ENCODE measurements at places on chromosomes 12 and 14.

DNA sequence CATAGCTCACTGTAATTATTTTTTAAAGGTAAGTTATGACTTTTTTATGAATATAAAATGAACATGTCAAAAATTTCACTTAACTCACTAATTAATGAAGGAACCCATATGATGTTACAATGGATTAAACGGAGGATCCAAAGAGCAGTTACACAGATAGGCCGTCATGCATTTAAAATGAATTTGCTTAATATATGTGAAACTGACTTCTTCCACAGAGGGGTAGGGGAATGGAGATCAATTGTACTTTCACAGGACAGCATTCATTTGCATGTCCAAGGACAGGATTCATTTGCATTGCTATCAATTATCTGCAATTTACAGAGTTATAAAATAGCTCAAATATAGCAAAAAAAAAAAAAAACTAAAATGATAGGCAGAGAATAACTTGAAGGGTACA, 6.6 kb upstream of the CRY1 start:
- DNase-seq: no peak

GRCh38 chr12:104167519-104168458, 29.8 kb upstream of the NFYB start:
- DNase-seq: no peak

DNA sequence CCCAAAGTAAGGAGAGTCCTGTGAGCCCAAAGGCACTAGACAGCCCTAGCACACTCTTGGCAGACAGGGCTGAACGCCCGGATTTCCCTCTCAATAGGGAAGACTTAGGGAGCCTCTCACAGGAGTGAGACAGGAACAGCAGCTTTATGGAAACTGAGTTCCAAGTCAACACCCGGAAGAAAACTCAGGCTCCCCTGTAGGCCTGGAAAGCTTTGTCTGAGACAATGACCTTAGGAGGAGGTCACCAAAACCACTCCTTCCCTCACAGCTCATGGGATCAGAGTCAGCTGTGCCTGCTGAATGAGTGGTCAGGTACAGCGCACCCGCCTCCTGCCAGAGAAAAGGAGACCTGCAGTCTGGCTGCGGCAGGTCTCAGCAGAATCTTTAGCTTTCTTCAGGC, 229.5 kb downstream of the CACNA1C start:
- DNase-seq: peak; percentile 62

GRCh38 chr12:20390846-20391245, 22.5 kb downstream of the PDE3A start:
- no peak for DNase-seq

DNA sequence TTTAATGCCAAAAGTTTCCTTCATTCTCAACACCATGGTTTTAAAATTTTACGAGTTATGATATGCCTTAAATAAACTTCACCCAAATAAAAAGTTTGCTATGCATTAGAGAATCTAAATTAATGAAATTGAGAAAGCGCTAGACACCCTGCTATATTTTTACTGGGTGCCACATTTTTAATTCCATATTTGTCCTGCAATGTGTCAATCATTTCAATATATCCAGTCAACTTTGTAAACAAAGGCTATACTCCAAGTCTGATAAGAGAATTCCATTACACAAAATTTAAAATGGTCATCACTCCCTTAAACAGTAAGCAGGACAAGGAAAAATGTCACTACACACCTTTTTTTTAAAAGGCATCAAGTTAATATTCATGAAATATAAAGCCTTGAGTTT, 1.9 kb downstream of the PPP1R12A start:
- DNase-seq: no peak

DNA sequence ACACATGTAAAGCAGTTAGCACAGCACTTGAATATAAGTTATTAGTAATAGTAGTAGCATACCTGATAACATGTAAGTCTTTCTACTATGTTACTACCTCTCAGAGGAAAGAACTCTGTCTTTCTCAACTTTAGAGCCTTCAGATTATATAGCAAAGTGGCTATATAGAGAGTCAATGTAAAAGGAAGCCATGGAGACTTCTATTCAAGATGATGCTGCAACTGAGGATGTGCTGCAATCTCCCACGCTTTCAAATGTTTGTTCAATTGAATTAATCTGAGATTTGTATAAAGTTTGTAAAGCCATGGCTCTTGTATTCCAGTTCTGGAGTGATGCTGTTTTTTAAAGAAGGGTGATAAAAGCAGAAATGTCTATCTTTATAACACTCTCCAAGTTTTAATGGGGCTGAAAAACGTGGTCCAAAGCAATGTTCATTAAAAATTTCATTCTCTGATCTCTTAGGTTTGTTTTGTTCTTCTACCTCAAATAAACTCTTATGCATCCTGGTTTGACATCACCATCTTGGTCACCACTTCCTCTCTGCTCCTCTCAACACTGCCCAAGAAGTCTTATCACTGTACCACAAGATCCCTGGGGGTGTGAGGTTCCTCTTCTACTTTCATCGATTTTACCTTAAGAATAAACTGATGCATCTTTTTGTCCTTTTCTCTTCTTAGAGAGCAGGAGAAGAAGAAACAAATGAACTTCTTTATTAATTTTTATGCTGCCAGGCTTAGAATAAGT, 40.6 kb downstream of the C12orf42 start:
- DNase-seq: no peak

DNA sequence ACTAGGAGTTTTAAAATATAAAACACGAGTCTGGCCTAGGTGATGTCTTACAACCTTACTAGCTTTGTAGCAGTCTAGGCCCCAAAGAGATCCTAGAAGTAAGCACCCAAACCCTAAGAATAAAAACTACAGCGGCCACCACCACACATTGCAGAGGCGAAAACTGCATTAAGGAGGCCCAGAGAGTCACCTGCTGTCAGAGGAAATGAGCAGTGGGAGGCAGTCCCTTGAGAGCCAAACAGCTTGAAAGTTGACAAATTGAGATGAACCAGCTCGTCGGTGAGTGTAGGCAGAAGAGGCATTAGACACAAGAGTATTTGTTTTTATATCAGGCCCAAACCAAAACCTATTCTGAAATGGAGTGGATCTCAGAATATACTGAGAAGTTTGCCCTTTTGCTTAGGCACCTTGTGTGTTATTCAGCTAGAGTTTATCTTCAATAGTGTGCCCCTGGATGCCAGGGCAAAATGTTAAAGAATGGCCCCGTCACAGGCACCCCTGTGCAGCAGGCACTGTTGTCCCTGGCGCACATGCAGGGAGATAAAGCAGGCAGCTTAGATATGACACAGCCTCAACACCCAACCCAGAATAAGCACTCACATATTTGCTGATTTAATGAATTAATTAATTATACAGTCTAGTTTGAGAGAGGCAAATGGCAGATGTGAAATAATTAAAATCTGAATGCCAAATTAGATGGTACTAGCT, 56.7 kb downstream of the TTC7B start:
- peak; percentile 7 for DNase-seq

DNA sequence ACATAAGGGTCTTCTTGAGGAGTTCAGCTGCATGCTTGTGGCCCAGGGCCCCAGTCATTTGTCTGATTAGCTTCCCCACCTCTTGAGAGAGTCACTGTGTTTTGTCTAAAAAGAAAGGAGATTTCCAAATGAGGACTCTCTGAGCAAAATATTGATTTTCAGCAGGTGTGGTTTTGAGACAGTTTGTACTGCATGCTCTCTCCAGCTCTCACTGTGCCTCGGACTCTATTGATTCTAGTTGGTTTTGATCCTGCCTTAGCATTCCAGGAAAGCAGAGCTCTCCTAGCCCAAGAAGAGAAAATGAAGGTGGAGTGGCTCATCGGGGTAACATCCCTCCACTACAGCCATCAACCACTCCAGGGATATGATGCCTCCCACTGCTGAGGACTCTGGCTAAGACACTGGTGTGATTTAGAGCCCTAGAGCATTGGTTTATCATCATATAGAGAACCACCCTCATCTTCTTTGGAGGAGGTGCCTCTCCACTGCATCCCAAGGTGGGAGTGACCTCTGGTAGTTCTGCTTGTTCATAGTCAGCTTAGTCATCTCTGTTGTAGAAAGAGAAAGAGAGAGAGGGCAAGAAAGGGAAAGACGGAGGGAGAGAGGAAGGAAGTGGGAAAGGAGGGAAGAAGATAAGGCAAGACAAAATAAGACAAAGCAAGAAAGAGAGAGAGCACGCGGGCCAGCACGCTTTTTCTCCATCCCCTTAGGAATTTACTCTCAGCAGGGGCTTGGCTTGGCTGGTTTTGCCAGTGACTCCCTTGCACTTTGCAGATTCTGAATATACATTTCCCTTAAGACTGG, 365.6 kb downstream of the DPF3 start:
- DNase-seq: no peak

GRCh38 chr14:38723959-38724358, 379.1 kb downstream of the SEC23A start:
- DNase-seq: no peak

All from NCI-H82 (cell line).